Activated CD4-positive, CD25-positive, alpha-beta regulatory T cell treated with anti-CD3 and anti-CD28 coated beads, Interleukin-2, amount 50 U/mL, for 24 hours (primary cell): ENCODE measurements at places on chromosomes 5 and 9.
A peak's percentile ranks its signal among the peaks of the same experiment; 100 is the strongest.

- ATAC-seq, result no peak
Measured at GRCh38 chr5:63794296-63794695, 167.9 kb downstream of the HTR1A start.

GRCh38 chr5:176500511-176500910 is 36.7 kb downstream of the RNF44 start:
- ATAC-seq, result no peak

GRCh38 chr9:22427226-22427880 is 19.3 kb upstream of the DMRTA1 start:
- no peak for ATAC-seq

GRCh38 chr9:105293408-105293807 is 49.0 kb downstream of the SLC44A1 start:
- ATAC-seq, result no peak

DNA sequence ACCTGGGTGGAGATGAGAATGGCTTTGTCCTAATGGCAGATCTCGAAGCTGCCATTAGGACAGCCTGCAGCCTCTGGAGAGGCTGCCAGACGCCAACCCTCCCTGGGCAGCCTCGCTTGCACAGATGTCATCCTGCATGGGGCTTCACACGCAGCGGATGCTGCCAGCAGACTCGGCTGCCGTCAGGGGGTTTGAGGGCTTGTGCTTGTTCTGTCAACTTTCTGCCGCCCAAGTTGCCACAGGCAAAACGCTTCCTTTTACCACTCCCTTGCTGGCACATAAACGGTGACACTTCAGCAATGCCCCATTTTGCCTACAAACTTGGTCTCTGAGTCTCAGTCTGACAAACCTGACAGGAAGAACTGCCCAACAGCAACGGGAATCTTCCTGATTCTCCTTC is 24.7 kb downstream of the DAP start:
- no peak for ATAC-seq

GRCh38 chr5:76788362-76788761 is 30.5 kb upstream of the F2RL1 start:
- ATAC-seq, result no peak

GRCh38 chr5:124477062-124477461 is 269.4 kb downstream of the ZNF608 start:
- no peak for ATAC-seq

DNA sequence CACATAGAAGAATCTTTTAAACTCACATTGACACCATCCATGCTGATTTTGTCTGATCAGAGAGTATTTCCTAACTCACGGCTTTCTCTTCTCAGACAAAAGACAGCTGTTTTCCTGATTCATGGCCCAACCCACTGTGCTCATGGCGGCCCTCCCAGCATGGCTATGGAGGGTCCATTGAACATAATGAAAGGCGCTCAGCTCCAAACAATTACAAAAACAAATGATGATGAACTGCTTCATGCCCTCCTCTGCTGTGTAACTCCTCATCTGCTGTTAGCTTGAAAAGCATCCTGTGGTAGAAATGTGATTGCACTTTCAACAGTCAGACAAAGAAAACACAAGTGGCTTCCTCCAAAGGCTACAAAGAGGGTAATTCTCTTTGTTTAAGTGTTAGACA is 673.8 kb downstream of the PRELID2 start:
- no peak for ATAC-seq

DNA sequence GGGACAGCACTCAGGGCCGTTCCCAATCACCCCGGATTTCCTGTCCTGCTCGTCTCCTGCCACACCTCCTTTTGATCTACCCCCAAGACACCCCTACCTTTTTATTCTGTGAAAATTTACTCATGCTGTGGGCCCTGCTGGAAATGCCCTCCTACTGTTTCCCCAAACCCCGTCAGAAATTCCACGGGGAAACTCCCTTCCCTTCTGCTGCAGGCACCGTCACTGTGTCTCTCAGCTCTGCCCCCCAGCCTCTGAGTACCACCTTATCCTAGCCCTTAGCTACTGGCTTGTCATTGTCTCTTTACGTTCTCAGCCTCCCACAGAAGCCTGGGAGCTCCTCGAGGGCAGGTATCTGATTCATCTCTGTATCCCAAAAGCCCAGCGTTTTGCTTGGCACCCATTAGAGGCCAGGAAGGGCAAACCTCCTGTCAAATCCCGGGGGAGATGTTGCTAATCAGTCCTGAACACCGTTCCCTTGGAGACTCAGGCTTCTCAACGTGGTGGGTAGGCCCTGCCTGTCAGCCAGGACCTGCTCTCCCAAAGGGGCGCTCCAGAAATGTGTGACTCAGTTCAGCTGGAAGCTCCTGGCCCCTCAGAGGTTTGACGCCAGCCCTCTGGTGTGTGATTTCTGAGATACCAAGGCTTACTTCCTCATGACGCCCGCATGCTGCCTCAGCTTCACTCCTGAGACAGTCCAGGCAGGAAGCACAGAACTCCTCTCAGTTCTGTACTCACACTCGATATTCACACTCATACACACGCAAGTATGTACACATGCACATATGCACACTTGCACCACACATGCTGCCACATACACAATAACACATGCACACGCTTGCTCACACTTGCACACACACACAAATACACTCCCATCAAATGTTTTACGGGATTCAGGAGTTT is 50.7 kb upstream of the GRHPR start:
- ATAC-seq, result peak; percentile 37

DNA sequence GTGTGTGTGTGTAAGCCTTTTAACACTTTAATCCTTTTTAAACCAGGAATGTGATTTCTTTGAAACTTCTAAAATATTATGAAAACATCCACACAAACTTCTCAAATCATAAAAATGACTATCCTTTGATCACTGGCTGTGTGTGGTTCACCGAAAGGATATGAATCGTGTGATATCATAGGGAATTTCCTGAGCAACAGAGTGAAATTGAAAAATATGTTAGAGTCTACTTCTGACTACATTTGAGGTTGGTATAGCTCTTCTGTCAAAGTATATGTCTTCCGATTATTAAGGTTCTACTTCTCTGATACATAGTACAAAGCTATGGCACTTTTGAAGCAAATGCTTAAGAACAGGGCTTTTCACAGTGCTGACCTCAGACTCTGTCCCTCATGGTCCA is 40.3 kb downstream of the RGMB start:
- peak; percentile 49 for ATAC-seq

GRCh38 chr9:297104-297972 is 82.7 kb downstream of the DOCK8 start:
- peak; percentile 79 for ATAC-seq

- peak; percentile 58 for ATAC-seq
Measured at GRCh38 chr9:94952565-94953373, 226.3 kb downstream of the AOPEP start.

DNA sequence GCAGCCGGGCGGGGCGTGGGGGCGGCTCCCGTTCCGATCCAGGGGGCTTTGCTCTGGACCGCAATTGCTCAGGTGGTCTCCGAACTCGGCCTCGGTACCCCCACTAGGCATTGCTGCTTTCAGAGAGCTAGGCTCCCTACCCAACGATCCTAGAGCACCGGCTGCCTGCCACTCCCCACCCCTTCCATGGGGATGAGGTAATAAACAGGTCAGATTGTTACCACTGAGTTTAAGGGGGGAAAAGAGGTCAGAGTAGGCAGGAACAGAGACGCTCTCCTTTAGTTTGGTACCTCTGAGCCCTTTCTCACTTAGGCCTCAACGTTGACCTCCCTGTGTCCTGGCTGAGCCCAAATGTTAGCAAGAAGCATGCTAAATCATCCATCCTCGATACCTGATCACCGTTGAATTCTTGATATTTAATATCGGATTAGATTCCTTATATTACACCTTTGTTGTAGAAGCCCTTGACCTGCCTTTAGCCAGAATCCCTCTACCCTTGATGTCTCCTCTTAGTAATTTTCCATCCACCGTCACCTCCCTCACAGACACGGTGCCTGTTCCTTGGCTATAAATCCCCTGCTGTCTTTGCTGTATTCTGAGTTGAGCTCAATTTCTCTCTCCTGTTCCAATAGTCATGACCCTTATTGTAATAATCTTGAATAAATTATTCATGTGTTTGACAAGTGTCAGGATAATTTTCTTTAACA is 588 bp upstream of the PLPP1 start:
- ATAC-seq, result no peak

- ATAC-seq, result no peak
Measured at GRCh38 chr5:139167952-139168720, 30.0 kb downstream of the SIL1 start.

GRCh38 chr5:5422819-5423515 is 490 bp downstream of the ICE1 start:
- peak; percentile 14 for ATAC-seq

DNA sequence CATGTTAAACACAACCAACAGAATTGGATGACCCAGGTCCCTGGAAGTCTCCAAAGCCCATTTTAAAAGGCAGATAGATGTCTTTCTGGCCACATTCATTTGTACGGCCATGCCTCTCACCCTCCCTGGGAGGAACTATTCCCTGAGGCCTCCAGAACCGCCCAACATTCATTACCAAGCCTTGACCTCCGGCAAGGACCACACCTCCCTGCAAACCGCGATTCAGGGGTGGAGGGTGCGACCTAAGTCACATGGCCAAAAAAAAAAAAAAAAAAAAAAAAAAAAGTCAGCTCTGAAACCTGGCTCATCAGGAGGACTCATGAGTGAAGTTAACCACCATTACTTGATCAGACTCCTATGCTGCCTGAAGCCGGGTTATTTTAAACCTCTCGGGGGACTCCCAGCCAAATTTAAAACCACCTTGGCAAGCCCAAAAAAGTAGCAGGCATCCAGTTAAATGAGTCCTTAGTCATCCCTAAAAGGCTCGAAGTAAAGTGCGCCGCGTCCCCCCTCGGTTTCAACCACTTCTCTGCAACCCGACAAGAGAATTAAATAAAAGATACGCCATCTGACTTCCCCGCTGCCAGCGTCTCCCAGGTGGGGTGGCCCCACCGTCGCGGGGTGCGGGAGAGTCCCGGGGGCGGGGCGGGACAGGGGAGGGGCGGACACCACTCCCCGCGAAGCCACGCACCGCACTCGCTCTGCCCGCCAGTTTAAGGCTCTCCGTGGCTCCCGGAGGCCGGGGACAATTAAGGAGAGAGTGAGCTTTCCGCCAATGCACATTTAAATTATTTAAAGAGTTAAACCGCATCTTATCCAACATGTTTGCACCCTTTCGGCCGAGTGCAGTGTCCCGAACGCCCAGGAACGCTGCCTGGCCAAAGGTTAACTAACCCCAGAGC is 2.3 kb downstream of the KLF9 start:
- ATAC-seq, result peak; percentile 46

- ATAC-seq, result no peak
Measured at GRCh38 chr5:92713335-92713743, 867.7 kb downstream of the NR2F1-AS1 start.

DNA sequence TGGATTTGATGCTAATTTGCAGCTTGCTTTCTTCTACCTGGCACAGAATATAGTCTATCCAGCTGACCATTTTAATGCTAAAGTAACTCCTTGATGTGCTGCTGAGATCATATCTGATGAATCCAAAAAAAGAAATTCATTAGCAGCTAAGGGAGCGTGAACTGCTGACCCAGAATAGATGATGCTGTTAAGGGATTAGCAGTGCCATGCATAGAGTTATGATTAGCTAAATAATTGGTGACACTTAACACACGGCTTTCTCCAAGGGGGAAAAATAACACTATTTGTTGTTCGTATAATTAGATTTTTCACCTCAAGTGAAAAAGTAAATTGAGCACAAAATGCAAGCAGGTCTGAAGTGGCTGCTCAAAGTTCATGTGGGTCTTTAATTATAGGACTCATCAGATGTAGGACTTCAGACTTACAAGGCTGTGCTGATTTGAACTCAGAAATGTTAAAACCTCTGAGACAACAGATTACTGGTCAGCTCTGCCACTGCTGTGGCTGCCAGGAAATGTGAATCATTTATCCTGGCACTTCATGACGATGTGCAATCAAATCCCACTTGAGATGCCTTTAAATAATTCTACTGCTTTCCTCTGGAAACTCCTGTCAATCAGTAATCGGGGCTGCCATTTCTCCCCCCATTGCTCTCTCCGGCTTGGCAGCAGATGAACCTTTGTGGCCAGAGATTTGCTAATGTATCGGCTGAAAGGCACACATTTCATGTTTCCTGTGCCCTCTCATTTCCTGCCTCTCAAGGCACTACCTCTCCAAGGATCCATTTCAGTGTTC is 291.6 kb upstream of the C9orf72 start:
- ATAC-seq, result no peak

- peak; percentile 20 for ATAC-seq
Measured at GRCh38 chr9:122190597-122191381, 31.1 kb downstream of the MORN5 start.

DNA sequence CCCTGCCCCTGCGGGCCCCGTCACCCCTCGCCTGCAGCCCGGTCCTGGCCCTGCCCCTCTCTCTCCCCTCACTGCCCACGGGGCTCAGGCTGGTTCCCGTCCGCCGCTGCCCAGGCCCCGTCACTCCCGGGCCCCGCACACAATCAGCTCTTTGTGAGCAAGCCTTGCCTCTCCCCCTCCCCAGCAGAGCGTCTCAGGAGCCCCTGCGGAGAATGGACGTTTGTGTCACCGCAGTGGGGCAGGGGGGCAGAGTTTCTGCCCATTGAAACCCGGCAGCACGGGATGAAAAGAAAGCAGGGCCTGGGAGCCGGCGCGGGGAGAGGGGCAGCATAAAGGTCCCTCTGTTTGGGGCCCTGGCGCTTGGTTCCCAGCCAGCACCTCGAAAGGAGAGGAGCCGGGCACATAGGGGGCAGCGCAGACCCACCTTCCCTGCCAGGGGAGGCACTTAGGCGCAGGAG is 13.5 kb upstream of the NUP214 start:
- no peak for ATAC-seq

GRCh38 chr5:132101385-132101880 is 27.8 kb downstream of the CSF2 start:
- no peak for ATAC-seq

GRCh38 chr5:169538944-169539343 is 44.6 kb upstream of the SPDL1 start:
- ATAC-seq, result no peak
